T47D (cell line): ENCODE measurements at places on chromosomes 1 and 21.

GRCh38 chr1:245153081-245153551 lies 1.7 kb upstream of the KIF26B start:
- DNase-seq: peak; percentile 61

DNA sequence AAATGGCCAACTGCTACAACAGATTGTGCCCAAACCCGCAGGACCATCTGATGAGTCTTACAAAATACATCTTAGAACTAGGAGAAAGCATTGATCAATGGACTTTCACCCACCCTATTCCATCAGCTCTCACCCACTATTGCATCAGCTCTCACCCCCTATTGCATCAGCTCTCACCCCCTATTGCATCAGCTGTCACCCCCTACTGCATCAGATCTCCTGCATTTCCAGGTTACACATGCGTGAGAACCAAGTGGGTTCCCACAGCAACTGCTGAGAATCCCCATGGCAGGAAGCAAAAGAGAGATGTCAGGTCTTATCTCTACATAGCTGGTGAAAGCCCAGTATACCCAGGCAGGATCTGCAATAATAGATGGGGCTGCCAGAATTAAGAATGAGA lies 533.5 kb downstream of the LTN1 start:
- no peak for DNase-seq

GRCh38 chr1:85984636-85985035 lies 171.9 kb downstream of the COL24A1 start:
- DNase-seq: no peak

GRCh38 chr1:172167796-172168596 lies 252.5 kb upstream of the C1orf105 start:
- DNase-seq: no peak

- no peak for DNase-seq
Observed at GRCh38 chr1:29043274-29043965, 80.3 kb downstream of the TMEM200B start.

- DNase-seq: no peak
Observed at GRCh38 chr1:70385477-70385876, 25.6 kb upstream of the CTH start.

- no peak for DNase-seq
Observed at GRCh38 chr1:41880950-41881885, 37.5 kb downstream of the HIVEP3 start.

- no peak for DNase-seq
Observed at GRCh38 chr1:82593561-82593960, 792.8 kb downstream of the ADGRL2 start.

- DNase-seq: no peak
Observed at GRCh38 chr1:160685266-160685665, 26.4 kb downstream of the CD48 start.

- no peak for DNase-seq
Observed at GRCh38 chr1:176501599-176501998, 38.6 kb downstream of the PAPPA2 start.

- peak; percentile 10 for DNase-seq
Observed at GRCh38 chr1:14850563-14850962, 252.1 kb downstream of the KAZN start.

GRCh38 chr1:66642992-66643391 lies 109.0 kb downstream of the SGIP1 start:
- DNase-seq: no peak

DNA sequence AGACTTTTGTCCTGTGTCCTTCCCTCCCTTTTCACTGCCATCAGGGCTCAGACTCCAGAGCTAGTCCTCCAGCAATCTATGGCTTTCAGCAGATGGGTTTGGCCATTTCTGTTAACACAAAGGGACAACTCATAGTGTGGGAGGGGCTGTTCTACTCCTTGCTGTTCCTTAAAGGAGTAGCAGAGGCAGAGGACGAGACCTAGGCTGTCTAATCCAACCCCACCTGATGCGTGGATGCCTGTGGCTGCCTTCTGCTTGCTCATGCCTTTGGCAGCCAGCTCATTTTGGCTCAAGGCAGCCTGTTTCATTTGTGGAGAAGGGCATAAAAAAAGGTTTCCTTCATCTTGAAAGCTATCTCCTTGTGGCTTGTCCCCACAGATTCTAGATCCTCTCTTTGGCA lies 27.0 kb downstream of the MFSD2A start:
- no peak for DNase-seq

DNA sequence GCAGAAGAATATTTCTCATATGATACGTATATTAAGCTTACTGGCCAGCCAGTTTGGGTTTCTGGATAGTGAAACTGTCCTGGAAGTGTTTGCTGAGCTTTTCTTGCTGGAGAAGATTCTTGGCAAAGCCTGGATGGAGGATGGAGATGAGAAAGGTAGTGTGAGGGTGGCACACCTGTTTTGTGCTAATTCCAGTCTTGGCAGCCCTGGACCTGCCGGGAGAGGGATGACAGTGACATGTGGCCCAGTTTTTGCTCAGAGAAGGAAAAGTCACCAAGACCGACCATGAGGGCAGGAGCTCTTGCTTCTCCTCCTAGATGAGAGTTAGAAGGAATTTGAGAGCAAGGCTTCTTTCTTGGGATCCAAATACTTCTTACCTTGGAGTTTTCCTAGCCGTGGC lies 34.1 kb downstream of the DOP1B start:
- DNase-seq: no peak

GRCh38 chr1:27300341-27301051 lies 21.5 kb upstream of the TMEM222 start:
- peak; percentile 85 for DNase-seq

GRCh38 chr1:166888373-166889111 lies 12.5 kb upstream of the TADA1 start:
- no peak for DNase-seq

GRCh38 chr1:28751315-28752060 lies 14.7 kb downstream of the YTHDF2 start:
- no peak for DNase-seq

DNA sequence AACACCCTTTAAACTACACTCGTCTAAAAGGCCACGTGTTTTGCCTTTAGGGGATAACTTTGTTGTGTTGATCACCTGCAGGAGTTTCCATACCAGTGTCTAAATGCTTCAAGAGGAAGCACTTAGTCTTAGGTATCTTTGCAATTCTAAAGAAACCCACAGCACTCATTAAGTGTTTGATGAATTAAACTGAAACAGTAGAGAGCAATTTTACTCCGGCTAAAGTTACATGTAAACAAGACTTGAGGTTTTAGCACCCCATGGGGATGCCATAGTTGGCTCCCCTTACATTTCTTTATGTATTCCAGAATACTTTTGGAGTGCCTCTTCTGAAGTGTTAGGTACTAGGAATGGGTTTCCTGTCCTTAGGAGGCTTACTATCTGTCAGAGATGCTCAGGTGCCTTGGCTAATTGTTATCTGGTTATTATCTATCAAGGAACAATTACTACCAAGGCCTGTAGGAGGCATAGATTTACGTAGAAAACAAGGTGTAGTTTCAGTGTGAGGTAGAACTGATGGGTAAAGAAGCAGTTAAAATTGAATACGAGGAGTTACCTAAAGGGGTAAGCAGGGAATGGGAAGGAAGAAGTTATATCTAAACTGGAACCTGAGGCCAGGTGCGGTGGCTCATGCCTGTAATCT lies 176.8 kb upstream of the SAMSN1 start:
- DNase-seq: no peak

DNA sequence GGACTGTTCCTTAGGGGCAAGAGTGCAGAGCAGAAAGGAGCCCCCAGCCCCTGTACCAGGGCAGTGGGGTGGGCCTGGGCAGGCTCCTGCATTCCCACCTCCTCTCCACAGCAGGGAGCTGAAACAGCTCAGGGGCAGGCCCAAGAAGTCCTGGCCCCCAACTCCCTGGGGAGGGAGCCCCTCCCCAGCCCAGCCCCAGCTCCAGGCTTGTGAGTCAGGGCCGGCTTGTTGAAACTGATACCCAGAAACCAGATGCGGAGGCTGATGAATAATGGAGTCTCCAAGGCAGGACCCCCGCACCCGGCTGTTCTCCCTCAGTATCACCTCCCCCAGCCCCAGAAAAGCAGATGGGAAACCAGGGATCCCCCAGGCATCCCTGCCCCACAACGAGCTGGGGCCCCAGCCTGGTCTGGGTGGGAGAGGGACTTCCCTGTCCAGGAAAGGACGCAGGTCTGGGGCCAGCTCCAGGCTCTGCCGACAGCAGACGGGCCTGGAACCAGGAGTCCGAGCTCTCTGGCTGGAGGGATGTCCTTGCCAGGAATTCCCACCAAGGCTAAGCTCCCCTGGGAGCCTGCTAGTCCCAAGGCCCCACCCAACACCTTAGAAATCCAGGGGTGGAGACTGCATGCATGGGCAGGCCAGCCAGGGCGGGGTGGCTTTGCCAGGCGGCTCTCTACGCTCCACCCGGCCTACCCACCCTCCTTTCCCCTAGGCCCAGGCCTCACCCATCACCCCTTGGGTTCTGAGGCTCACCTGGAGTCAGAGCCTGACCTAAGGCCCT lies 2.7 kb downstream of the PLEKHG5 start:
- DNase-seq: no peak

GRCh38 chr1:43978551-43979260 lies at the start of gene B4GALT2:
Gene B4GALT2 (plus strand): TSS chr1:43979210. CDS start chr1:43981161, 1,951 bp downstream.
- peak; percentile 74 for DNase-seq

- DNase-seq: no peak
Observed at GRCh38 chr1:167973832-167974231, 37.0 kb upstream of the MPC2 start.

DNA sequence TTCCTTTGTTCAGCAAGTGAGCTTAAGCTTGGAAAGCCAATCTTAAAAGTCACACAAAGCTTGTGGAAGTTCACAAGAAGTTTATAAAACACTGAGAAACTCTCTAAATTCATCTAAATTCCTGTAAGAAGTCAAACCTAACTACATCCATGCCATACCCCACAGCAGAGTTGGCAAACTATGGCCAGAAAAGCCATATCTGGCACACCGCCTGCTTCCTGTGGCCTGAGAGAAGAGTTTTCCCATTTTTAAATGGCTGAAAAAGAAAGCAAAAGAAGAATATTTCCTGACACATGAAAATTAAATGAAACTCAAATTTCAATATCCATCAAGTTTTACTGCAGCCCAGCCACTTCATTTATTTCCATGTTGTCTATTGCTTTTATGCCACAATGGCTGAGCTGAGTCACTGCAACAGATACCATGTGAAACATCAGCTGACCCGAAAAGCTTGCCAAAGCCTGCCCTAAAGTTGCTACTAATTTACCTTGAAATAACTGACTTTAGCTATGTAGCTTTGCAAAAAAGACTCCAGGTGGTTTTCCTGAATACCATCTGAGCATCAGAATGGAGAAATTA lies 237.1 kb downstream of the SLC45A1 start:
- DNase-seq: no peak

DNA sequence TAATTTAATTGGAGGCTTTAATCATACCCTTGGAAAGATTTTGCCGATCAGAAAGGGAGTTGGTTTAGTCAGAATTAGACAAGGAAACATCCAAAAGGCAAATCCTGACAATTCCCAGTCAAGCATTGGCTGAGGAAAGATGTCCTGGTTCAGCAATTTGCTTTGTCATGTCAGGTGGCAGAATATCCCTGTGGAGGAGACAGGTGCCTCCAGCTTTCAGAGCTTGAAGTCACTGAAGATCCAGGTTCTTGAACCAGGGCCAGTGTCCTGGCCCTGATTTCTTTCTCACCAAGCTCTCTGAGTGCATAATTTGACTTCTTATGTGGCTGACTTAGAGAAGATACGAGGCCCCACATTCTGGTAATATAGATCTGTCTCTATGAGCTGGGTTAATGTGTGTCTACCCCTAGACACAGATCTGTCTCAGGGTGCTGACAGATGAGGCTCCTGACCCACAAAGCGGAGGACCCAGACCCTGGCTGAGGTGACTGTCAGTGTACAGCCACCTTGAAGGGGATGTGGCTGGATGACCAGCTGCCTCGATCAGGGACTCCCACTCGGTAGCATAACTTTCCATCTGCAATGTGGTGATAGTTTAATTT lies 118.9 kb downstream of the HHAT start:
- no peak for DNase-seq

- DNase-seq: no peak
Observed at GRCh38 chr1:225179686-225180085, 248.2 kb downstream of the LBR start.

DNA sequence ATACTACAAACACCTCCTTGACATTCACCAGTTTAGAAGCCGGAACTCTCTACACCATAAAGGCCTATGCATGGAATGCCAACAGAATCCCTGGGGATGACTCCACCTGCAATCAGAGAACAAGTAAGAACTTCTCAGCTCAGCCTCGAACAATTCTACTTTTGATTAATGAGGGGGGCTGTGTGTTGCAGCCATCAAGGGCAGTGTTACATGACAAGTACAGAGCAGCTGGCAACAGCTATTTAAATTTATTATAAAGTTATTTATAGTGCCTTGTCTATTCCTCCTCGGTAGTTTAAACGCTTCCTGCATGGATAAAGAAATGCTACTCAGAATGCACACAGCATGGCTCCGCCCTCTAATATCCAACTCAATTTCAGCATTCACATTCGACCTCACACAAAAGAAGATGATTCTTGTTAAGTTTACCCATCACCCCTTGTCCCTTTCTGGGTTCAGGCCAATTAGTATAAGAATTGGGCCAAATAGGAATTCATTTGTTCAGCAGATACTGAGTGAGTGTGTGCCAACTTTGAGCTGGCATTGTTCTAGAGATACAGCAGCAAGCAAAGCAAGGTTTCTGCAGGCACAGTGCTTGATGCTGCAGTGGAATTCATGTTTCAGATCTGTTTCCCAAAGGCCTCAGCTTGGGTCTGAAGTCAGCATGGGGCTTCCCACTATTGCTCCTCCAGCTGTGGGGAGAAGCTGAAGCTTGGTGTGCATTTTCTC lies 6.4 kb downstream of the FNDC7 start:
- no peak for DNase-seq

- DNase-seq: no peak
Observed at GRCh38 chr21:40270047-40270446, 402.8 kb downstream of the PCP4 start.

GRCh38 chr1:26138974-26139558 lies 19.8 kb upstream of the FAM110D start:
- no peak for DNase-seq

GRCh38 chr1:96980448-96980847 lies 258.9 kb downstream of the PTBP2 start:
- DNase-seq: no peak

- no peak for DNase-seq
Observed at GRCh38 chr1:99173282-99173681, 91.0 kb upstream of the PLPPR4 start.

GRCh38 chr1:198123133-198123532 lies 33.7 kb upstream of the NEK7 start:
- no peak for DNase-seq
